ENCODE measurements at places on chromosomes 5 and 9. TPM values are rescaled to one million over a fixed set of nuclear protein-coding genes. Genes with fewer than 3 reads are reported as not detected.

- no peak for DNase-seq
- H3K27ac ChIP-seq = no peak overlapping the region
- H3K27me3 ChIP-seq = no peaks in the 10 kb centered on the region
- H3K36me3 ChIP-seq = peaks cover 18% of the 10 kb centered on the region
- H3K4me3 ChIP-seq = no peak overlapping the region
Observed at GRCh38 chr5:10681731-10682679, 79.0 kb downstream of the DAP start.

GRCh38 chr9:126411225-126411947 lies 84.8 kb downstream of the MVB12B start:
- peaks cover 23% of the 10 kb centered on the region for H3K36me3 ChIP-seq
- no peaks in the 10 kb centered on the region for H3K27me3 ChIP-seq
- peaks cover 47% of the 10 kb centered on the region for H3K4me1 ChIP-seq
- peak overlapping the region; percentile 76 for H3K4me3 ChIP-seq

GRCh38 chr5:115806986-115807653 lies 9.3 kb downstream of the CDO1 start:
- H3K4me3 ChIP-seq = peak overlapping the region; percentile 55
- H3K27ac ChIP-seq = peak overlapping the region; percentile 69
- H3K36me3 ChIP-seq = peaks cover 4% of the 10 kb centered on the region
- peaks cover 38% of the 10 kb centered on the region for H3K4me1 ChIP-seq

DNA sequence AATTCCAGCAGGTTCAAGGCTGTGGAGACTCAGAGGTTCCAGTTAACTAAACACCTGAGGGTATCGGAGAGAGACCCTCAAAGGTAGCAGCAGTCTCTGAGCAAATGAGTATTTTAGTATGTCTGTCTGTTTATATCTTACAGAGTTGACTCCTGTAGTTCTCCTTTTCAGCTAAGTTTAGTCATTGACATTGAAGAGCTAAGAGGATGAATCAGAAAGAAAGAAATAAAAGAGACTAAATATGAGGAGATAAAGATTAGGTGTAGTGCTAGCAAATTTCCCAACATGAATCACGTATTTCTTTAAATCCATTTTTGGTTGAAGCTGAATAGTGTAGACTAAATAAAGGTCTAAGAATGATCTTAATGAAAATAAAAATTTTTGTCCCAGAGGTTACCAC lies 474.0 kb upstream of the RGMB start:
- no peaks in the 10 kb centered on the region for H3K4me1 ChIP-seq
- H3K27ac ChIP-seq = no peak overlapping the region
- no peaks in the 10 kb centered on the region for H3K27me3 ChIP-seq
- DNase-seq = no peak

GRCh38 chr9:3397766-3398165 lies 128.0 kb downstream of the RFX3 start:
- DNase-seq = no peak
- H3K36me3 ChIP-seq = peaks cover 9% of the 10 kb centered on the region
- peak overlapping the region; percentile 67 for H3K4me3 ChIP-seq
- peak overlapping the region; percentile 92 for H3K27ac ChIP-seq
- H3K4me1 ChIP-seq = peaks cover 11% of the 10 kb centered on the region

- H3K4me1 ChIP-seq = no peaks in the 10 kb centered on the region
- no peaks in the 10 kb centered on the region for H3K36me3 ChIP-seq
- no peak overlapping the region for H3K4me3 ChIP-seq
- no peak for DNase-seq
- no peak overlapping the region for H3K27ac ChIP-seq
- H3K27me3 ChIP-seq = no peaks in the 10 kb centered on the region
Observed at GRCh38 chr5:162721125-162721524, 653.6 kb downstream of the GABRG2 start.

DNA sequence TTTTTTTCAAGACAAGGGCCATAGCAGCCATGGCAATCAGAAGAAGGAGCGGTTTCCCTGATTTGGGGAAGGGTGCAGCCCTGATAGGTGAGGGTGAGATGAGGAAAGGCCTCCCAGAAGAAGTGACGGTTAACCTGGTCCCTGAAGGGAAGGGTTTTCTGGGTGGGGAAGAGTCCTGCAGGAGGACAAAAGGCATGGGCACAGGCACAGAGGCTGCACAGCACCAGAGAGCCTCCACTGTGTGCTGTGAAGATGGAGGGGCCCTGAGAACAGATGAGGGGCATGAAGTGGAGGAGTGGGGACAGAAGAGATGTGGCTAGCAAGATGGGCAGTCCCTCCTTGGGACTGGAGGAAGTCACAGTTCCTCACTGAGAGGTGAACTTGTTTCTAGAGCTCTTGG lies 46.3 kb upstream of the CXCL14 start:
- H3K27ac ChIP-seq = no peak overlapping the region
- no peak overlapping the region for H3K4me3 ChIP-seq
- DNase-seq = no peak

DNA sequence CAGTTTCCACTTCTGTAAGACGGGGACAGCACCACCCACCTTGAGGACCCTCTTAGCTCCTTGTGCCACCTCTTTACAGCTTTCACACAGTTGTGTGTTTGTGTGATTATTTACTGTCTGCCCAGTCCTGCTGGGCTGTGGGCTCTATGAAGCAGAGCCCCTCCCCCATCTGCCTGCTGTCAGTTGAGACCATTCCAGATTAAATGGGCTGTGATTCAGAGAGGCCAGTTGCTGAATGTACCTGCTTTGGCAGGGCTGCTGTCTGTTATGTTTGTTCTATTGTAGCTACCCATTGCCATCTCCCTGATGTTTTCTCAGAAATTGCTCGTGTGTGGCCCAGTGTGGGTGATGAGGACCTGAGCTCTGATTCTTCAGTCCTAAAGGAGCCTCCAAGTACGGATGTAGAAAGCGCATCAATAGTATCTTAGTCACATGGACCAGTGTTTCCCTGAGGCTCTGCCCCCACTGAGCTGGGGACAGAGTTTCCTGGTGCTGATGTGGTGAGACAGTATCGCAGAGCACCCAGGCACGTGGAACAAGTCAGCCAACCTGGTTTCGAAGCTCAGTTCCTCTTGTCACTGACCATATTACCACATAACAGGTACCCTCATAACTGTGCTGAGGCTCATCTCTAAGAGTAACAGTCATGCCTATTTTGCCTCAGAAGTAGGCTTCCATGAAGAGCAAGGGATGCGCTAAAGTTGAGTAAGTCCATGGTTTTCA lies 3.7 kb downstream of the ANGPTL2 start:
- no peak for DNase-seq
- no peak overlapping the region for H3K4me3 ChIP-seq
- peaks cover 1% of the 10 kb centered on the region for H3K36me3 ChIP-seq
- no peak overlapping the region for H3K27ac ChIP-seq

- H3K27me3 ChIP-seq = no peaks in the 10 kb centered on the region
- H3K36me3 ChIP-seq = peaks cover 56% of the 10 kb centered on the region
- no peak overlapping the region for H3K4me3 ChIP-seq
- no peak overlapping the region for H3K27ac ChIP-seq
Observed at GRCh38 chr5:179615203-179615602, 8.3 kb downstream of the HNRNPH1 start.

DNA sequence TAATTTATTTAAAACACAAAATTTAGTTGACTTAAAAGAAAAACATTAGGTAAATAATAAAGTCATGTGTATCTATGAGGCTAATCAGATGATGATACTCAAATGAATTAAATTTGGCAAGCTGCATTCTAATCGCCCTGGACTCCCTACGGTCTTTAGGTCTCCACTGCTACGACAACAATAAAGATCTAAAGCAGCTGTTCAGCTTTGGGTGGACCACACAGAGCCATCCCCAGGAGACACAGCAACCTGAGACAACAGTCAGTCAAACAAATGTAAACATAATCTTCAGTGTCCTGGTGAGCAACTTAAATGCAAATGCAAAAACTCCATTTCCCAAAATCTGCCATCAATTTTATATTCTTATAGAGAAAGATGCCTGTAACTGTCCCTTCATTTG lies 65.5 kb downstream of the MCTP1 start:
- H3K27ac ChIP-seq = no peak overlapping the region
- no peak overlapping the region for H3K4me3 ChIP-seq
- no peaks in the 10 kb centered on the region for H3K4me1 ChIP-seq
- no peak for DNase-seq

GRCh38 chr5:169545762-169546161 lies 37.8 kb upstream of the SPDL1 start:
- no peak overlapping the region for H3K27ac ChIP-seq
- peaks cover 12% of the 10 kb centered on the region for H3K27me3 ChIP-seq
- no peaks in the 10 kb centered on the region for H3K4me1 ChIP-seq
- no peaks in the 10 kb centered on the region for H3K36me3 ChIP-seq
- no peak for DNase-seq

DNA sequence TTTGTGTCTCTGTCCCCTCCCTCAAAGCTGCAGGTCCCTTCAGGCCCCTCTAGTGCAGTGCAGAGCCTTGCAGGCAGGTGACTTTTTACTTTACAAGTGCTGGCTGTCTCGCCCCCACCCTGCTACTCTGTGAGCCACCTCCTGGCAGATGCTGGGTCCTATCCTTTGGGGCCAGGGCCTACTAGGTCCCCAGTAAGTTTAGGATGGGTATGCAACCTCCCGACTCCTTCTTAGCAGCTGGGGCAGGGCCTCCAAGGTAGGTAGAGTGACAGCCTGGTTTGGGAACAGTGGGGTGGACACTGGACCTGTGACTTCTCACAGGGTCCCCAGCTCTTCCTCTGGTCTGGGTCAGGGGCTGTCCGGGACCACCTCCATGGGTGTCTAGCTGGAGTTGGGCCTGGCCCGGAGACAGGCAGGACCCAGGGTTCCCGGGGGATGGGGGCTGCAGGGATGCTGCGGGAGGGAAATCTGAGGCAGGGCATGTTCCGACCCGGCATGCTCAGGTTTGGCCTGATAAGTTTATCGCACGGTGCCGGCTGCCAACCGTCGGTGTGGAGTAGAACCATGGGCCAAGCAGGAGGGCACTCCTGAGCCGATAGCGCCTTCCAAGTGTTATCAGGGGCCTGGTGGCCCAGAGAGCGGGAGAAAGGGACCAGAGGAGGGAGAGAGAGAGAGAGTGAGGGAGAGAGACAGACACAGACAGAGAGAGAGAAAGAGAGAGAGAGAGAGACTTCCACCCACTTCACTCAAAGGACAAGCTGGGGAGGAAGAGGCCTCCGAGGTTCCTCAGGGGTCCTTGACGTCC lies 20.5 kb downstream of the GFI1B start:
- H3K4me3 ChIP-seq = no peak overlapping the region
- no peaks in the 10 kb centered on the region for H3K36me3 ChIP-seq
- no peak overlapping the region for H3K27ac ChIP-seq
- peaks cover 10% of the 10 kb centered on the region for H3K4me1 ChIP-seq

DNA sequence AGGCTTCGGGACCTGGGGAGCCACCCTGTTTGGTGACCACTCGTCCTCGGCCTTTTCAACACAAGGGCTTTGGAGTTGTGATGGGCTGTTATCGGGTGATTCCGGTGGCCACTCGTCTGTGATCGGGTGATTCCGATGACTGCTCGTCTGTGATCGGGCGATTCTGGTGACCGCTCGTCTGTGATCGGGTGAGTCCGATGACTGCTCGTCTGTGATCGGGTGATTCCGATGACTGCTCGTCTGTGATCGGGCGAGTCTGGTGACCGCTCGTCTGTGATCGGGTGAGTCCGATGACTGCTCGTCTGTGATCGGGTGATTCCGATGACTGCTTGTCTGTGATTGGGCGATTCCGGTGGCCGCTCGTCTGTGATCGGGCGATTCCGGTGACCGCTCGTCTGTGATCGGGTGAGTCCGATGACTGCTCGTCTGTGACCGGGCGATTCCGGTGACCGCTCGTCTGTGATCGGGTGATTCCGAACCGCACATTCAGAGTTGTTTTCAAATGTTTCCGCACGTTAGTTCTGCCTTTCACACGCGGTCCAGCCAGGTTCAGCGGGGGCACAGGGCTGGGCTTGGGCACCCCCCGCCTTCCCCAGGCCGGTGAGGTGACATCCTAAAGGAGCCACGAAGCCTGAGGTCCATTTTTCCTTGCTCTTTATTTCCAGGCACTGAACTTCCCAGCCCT lies 30.3 kb downstream of the TPPP start:
- peaks cover 2% of the 10 kb centered on the region for H3K4me1 ChIP-seq
- H3K27me3 ChIP-seq = no peaks in the 10 kb centered on the region
- H3K27ac ChIP-seq = no peak overlapping the region
- H3K4me3 ChIP-seq = no peak overlapping the region

- no peaks in the 10 kb centered on the region for H3K36me3 ChIP-seq
- no peak for DNase-seq
- no peak overlapping the region for H3K4me3 ChIP-seq
- no peaks in the 10 kb centered on the region for H3K4me1 ChIP-seq
- no peaks in the 10 kb centered on the region for H3K27me3 ChIP-seq
- H3K27ac ChIP-seq = no peak overlapping the region
Observed at GRCh38 chr5:101370181-101370580, 467.1 kb upstream of the ST8SIA4 start.

GRCh38 chr9:79273311-79273710 lies 298.5 kb upstream of the TLE4 start:
- H3K27ac ChIP-seq = no peak overlapping the region
- DNase-seq = no peak
- H3K4me1 ChIP-seq = no peaks in the 10 kb centered on the region
- no peaks in the 10 kb centered on the region for H3K36me3 ChIP-seq
- no peaks in the 10 kb centered on the region for H3K27me3 ChIP-seq

DNA sequence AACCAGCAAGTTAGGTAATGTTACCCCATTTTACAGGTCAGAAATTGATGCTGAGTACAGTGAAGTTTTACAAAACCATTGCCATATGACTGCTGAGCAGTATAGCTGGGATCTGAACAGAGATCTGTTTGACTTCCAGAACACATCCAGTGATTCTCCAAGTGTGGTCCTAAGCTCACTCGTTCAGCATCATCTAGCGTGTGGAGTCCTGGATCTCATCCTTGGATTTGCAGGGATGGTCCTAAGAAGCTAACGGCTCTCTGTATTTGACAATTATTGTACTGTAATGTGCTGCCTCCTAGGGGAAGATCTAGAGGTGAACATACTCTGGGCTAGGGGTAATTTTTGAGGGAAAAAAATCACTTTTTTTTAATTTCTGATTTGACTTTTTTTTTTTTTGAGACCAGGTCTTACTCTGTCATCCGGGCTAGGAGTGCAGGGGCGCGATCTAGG lies 1.4 kb downstream of the SLC26A2 start:
- peaks cover 10% of the 10 kb centered on the region for H3K36me3 ChIP-seq
- DNase-seq = no peak
- peak overlapping the region; percentile 94 for H3K4me3 ChIP-seq
- H3K4me1 ChIP-seq = peaks cover 31% of the 10 kb centered on the region

TEX48 gene
- not detected for total RNA-seq

IRX1 gene
- total RNA-seq = not detected

HOMER1 gene
- 2.6 TPM for total RNA-seq

ZNF454 gene
- total RNA-seq = not detected

PLPP6 gene
- 11.8 TPM for total RNA-seq

CDX1 gene
- not detected for total RNA-seq

SPAG8 gene
- 4.6 TPM for total RNA-seq

ACO1 gene
- total RNA-seq = 8.5 TPM

ZNF483 gene
- total RNA-seq = 7.0 TPM

MEIKIN gene
- total RNA-seq = 1.2 TPM

SHOC1 gene
- not detected for total RNA-seq

C6 gene
- total RNA-seq = not detected

TSSK1B gene
- total RNA-seq = not detected

WDR31 gene
- 1.00 TPM for total RNA-seq

Measured in activated naive CD8-positive, alpha-beta T cell treated with anti-CD3 and anti-CD28 coated beads, Interleukin-2, amount 10 ng/mL, durations not matched to agents 7 days and 5 days (primary cell).